ENCODE measurements at places on chromosomes 5 and 9. TPM values are rescaled to one million over a fixed set of nuclear protein-coding genes. Genes with fewer than 3 reads are reported as not detected.

MTAP gene
- polyA plus RNA-seq: 8.8 TPM

FAM53C gene
- 7.0 TPM for polyA plus RNA-seq

PCDHGC4 gene
- polyA plus RNA-seq: not detected

SLC25A48 gene
- not detected for polyA plus RNA-seq

BRD8 gene
- polyA plus RNA-seq: 35.1 TPM

CKS2 gene
- 84.0 TPM for polyA plus RNA-seq

ABLIM3 gene
- 11.8 TPM for polyA plus RNA-seq

SLC28A3 gene
- not detected for polyA plus RNA-seq

DRD1 gene
- polyA plus RNA-seq: not detected

PCDHGA1 gene
- not detected for polyA plus RNA-seq

NOXA1 gene
- polyA plus RNA-seq: 20.5 TPM

ADAMTS12 gene
- polyA plus RNA-seq: 1.2 TPM

MARCOL gene
- polyA plus RNA-seq: not detected

KIF20A gene
- 2.1 TPM for polyA plus RNA-seq

N4BP3 gene
- polyA plus RNA-seq: 2.6 TPM

Measured in stomach (tissue), 19 donors.